AG04450 (cell line): ENCODE measurements at places on chromosomes 7 and 10. TPM values are rescaled to one million over a fixed set of nuclear protein-coding genes. Genes with fewer than 3 reads are reported as not detected.

GRCh38 chr10:62244088-62244487 is 24.6 kb downstream of the RTKN2 start:
- no peak for DNase-seq

- peak; percentile 16 for DNase-seq
Observed at GRCh38 chr7:48389977-48390376, 218.7 kb downstream of the ABCA13 start.

Gene UCMA
- polyA plus RNA-seq = not detected in 2 replicates

Gene MYH16
- not detected in 2 replicates for polyA plus RNA-seq
